Umbilical cord (tissue), 2 donors: ENCODE measurements at places on chromosomes 11 and 22. TPM values are rescaled to one million over a fixed set of nuclear protein-coding genes. Genes with fewer than 3 reads are reported as not detected.

Gene PIH1D2
- total RNA-seq, result not detected

Gene CDHR5
- not detected for total RNA-seq

Gene CDC42EP2
- total RNA-seq, result 8.4 TPM

Gene PGAP2
- 3.6 TPM for total RNA-seq

GRCh38 chr22:29037340-29037932, 24.2 kb downstream of the C22orf31 start:
- no peak for DNase-seq
